CD4-positive, CD25-positive, alpha-beta regulatory T cell (primary cell): ENCODE measurements at places on chromosomes 1 and 21. TPM values are rescaled to one million over a fixed set of nuclear protein-coding genes. Genes with fewer than 3 reads are reported as not detected.

TRIM58 gene
- 0.17 TPM for polyA plus RNA-seq

PLA2G2F gene
- not detected for polyA plus RNA-seq

CPLANE2 gene
- polyA plus RNA-seq = 1.3 TPM

OR10J1 gene
- polyA plus RNA-seq = not detected

CDA gene
- polyA plus RNA-seq = 0.57 TPM

DNA sequence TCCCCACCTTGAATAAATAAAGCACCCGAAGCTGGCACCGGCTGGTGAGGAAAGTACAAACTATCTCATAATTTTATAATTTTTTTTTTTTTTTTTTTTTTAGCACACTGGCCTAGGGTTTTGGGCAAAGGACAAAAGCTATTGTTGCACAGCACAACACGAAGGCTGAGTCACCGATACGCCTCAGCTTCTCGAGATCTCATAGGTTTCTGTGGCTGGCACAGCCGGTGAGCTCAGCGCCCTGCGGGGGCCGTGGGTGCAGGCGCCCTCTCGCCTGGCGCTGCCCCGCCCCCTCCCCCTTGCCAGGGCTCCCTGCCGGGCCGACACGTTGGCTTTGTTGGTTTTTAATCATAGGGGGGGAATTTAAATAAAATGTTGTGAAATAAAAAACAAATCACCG lies 17.2 kb downstream of the CASZ1 start:
- DNase-seq = no peak

- peak; percentile 83 for DNase-seq
These were observed 85.6 kb downstream of the STUM start for GRCh38 chr1:226634166-226634588.

DNA sequence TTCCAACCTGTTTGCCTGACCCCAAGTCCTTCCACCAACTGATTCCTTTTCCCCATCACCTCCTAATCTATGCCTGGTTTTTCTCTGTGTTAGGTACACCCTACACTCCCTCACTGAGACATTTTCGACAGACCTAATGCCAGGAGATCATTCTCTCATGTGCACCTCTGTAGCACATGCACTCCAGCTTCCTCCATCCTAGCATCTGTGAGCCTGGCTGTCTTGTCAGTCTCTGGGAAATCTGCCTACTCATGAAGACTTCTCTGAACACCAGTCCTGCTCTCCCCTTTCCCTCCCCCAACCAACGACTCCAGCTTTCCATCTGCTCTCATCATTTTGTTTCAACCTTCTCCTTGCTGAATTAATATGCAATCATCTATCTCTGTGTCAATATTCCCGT lies 987 bp downstream of the MED8 start:
- DNase-seq = no peak

DNA sequence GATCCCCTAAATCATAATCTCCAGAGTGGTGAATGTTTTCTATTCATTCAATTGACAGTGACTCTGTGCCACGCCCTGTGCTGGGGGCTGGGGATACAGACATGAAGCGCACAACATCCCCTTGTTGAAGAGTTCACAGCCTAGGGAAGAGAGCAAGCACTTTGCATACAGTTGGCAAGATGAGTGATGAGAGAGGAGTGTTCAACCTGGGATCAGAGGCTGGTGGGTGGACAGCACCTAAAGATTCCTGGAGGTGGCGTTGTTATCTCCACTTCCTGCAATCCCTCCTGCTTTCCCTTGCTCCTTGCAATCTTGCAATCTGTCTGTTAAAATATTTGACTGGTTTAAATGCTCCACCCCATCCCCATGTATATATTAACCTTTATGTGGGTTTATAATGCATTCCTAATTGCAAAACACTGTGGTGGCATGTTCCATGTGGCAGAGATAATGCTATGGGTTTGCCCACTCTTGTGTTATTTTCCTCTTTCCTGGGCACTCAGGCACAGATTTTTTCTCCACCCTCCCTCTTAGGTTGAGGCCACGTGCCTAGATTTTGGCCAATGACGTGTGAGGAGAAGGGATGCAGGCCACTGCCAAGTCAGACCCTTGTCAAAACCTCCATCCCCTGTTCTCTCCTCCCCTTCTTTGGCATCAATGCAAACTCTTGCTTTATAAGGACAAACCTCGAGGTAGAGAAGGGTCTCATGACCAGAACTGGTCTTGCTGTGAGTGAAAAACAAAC lies 36.2 kb upstream of the GADD45A start:
- DNase-seq = no peak

DNA sequence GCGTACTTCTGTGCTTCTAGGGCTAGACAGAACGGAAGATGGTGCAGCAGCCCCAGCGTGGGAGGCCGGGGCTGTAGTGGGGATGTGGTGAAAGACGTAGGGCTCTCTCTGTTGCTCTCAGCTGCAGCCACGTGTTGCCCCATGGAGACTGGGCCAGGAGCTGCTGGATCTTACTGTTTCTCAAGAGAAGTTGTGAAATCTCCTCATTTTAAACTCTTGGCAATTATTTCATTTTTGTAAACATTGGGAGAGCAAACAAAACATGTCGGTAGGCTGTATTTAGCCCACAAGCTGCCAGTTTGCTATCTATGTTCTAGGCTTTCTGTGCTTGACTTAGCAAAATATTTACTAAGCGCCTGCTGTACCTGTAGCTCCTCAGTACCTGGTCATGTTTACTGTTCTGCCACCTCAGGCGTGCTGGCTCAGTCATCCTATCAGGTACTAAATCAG lies 15.9 kb upstream of the ELOA start:
- no peak for DNase-seq

DNA sequence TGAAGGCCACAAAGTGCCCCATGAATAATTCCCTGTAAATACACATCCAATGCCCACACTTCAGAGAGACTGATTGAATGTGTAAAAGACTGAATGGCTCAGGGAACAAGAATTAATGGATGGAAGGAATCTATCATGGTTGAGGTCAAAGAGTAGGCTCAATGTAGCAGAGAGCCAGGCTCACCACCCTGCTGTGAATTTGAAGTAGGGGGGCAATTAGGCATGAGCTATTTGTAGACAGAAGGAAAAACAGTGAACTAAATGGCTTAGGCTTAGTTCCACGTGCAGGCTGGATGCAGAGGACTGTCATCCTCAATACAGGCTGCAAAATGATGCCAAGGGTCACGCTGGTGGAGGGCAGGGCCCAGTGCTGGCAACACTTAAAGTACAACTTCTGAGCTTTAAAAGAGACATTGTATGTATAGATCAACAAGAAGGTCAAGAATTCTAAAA lies 22.9 kb upstream of the IGSF3 start:
- DNase-seq = no peak

DNA sequence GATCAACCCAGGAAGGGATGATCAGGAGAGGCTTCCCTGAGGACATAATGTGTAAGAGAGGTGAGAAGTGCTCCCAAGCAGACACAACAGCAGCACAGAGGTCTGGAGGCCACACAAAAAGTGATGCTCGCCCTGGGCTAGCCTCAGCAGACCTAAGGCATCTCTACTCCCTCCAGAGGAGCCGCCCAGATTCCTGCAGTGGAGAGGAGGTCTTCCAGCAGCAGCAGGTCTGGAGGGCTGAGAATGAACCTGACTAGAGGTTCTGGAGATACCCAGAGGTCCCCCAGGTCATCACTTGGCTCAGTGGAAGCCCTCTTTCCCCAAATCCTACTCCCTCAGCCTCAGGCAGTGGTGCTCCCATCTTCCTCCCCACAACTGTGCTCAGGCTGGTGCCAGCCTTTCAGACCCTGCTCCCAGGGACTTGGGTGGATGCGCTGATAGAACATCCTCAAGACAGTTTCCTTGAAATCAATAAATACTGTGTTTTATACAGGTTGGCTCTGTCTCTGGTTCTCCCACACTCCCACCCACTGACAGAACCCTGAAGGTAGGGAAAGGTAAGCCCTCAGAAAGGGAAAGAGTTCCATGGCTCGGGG lies 5.0 kb downstream of the GJB3 start:
- DNase-seq = no peak

DNA sequence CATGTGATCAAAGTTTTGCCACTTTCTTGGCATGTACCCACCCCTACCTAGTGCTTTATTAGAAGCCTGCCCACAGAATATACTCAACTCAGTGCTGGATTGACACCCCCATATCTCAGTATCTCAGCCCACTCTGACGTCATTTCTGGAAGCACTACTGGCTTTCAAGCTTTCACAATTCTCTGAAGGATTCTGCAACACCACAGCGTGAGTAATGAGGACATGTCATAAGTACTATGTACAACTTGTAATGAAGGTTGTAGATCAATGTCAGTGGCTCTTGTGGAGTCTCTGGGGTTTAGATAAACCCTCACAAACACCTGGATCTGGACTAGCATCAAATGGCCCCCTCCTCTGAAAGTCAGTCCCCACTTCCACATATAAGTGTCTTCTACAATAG lies 57.2 kb downstream of the TNFSF4 start:
- DNase-seq = no peak

DNA sequence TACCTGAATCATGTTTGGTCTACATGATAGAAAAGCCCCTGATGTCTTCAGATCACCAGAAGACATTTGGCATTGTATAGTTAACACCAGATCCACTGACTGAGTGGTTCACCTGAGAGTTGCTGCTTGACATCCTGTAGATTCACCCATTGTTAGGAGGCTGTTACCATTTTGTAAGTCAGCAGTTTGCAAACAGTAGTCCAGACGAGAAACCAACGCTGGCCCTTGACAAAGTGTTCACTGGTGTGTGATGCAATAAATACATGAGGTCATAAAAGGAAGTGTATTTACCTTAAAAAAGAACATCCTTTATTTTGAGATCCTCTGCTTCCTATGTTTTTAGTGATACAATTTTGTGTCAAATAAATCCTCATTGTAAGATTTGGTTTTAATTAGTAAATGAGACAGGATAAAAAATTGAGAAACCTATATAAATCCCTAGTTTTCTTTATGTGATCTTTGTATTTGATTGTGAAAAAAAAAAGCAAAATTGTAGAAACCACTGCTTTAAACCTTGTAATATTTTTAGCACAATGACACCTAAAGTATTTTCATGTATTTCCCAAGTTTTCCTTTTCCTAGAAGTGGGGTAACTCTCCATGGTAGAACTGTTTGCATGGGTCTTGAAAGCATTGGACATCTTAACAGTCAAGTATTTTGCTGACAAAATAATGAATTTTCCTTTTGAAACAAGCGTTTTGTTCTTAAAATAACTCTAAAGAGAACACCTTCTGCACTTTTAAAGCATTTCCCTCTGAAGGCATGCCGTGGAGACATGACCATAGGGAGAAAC lies 204.3 kb downstream of the FGGY start:
- no peak for DNase-seq

- no peak for DNase-seq
These were observed 16.9 kb downstream of the ARHGEF19 start for GRCh38 chr1:16195518-16195905.

DNA sequence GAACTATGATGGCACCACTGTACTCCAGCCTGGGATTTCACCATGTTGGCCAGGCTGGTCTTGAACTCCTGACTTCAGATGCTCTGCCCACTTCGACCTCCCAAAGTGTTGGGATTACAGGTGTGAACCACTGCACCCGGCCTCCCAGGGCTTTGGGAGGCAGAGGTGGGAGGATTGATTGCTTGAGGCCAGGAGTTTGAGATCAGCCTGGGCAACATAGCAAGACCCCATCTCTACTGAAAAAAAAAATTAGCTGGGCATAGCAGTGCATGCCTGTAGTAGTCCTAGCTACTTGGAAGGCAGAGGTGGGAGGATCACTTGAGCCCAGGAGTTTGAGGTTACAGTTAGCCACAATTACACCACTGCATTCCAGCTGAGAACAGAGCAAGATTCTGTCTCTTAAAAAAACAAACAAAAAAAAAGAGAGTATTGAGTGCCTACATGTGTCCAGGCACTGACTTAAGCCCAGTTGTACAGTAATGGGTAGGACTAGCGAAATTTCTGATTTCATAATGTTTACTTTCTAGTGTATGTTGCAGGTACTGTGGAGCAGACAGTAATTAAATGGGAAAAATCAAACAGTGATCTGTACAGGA lies 4.2 kb downstream of the MANEAL start:
- DNase-seq = no peak

- DNase-seq = no peak
These were observed 18.2 kb downstream of the FAM163A start for GRCh38 chr1:179761296-179761695.

GRCh38 chr21:46667741-46668380 lies 32.4 kb downstream of the PRMT2 start:
- DNase-seq = no peak
